ENCODE measurements at places on chromosomes 3 and 15.

- DNase-seq = peak; percentile 10
Observed at GRCh38 chr3:187368251-187369088, at the start of gene RTP4. Gene RTP4, plus strand, starts transcription at chr3:187368385. Its CDS starts 57 bp downstream, at chr3:187368442.

- DNase-seq = no peak
Observed at GRCh38 chr3:47803480-47804025, 615 bp downstream of the DHX30 start.

DNA sequence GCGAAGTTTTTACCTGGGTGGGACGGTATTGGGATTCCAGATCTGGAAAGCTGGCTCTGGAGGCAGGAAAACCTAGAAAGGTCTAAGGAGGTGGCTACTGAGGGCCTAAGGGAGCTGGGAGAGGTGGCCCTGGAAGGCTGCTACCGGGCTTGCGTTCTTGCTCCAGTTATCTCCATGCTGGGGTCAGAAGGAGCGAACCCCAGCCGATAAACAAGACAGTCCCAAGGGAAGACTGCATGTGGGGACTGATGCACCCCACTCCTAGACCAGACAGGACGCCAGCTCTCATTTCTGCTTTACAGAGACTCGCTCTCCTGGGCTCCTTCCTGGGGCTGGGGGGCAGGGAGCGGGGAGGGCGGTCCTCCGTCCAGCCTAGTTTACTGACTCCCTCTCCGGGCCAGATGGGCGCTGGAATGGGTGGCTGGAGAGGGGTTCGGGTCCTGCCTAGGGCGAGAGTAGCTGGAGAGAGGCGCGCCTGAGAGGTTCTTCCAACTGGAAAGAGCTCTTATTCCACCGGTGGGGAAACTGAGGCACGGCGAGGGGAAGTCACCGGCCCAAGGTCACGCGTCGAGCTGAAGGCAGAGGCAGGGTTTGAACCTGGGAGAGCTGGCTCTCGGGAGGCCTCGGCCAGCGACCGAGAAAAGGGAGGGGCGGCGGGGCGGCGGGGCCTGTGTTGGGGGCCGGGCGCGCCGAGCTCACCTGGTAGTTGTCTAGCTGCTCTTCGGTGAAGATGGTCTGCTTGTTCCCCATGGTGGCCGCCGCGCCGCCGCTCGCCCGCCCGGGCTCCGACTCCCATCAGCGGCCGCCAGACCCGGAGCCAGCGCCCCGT, 565 bp downstream of the CIB2 start:
- DNase-seq = no peak

DNA sequence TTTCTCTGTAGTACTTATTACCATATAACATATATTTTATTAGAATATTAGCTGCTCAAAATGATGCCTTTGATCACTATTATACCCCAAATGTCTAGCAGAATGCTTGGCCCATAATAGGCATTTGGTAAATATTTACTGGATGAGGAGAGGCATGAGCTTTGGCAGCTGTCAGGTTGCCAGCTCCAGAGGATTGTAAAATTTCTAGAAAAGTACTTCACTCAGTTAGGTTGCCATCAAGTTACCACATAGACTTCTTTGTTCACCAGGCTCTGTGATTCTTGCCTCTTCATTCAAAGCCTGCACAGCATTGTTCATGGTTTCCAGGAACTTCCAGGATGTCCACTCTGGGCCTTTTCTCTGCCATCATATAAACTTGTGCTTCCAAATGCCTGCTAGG, 582.8 kb downstream of the PDCD6IP start:
- no peak for DNase-seq

- DNase-seq = no peak
Observed at GRCh38 chr3:158909870-158910269, 108.0 kb downstream of the MFSD1 start.

GRCh38 chr3:46907271-46907670, 29.8 kb downstream of the PTH1R start:
- DNase-seq = no peak

DNA sequence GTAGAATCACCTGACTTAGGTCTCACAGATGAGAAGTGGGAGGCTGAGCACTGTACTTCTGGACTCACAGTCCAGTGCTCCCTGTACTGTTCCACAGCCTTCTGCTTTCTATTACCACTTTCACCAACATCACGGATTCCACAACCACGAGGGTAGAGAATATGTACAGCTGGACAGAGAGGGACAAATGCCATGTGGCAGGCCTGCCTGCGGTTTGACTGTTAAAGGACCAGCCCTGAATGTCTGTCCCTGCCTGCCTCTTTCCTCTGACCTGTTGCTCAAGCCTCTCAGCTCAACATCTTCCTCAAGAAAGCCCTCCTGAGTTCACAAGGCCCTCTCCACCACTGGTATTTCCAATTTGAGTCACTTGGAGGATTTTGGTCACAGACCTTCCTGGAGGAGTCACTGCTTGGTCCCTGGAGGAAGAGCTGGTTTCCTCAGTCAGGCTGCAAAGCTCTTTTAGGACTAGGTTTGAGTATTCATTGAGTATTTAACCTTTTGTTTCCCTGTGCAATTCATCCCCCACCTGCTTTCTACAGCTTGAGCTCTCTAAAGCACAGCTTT, 49.1 kb downstream of the RAB11A start:
- DNase-seq = no peak

GRCh38 chr3:167066977-167067786, 312.9 kb downstream of the ZBBX start:
- DNase-seq = no peak

DNA sequence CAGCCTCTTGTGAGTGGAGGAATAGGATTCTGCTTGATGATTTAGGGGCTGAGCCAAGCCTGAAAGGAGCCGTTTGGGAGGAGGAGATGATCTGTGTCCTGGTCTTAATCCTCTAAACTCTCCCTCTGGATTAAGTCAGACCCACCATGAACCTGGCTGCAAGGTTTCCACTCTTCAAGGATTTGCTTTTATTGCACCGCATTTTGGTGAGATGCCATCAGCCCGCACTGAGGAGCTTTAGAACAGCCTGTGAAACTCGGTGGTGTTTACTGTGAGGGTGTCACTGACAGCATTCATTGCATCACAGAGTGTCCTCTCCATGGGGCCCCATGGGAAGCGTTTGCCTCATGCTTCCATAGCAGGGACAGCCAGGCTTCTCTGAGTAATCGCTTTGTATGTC, 59.2 kb downstream of the EPHB1 start:
- DNase-seq = no peak

DNA sequence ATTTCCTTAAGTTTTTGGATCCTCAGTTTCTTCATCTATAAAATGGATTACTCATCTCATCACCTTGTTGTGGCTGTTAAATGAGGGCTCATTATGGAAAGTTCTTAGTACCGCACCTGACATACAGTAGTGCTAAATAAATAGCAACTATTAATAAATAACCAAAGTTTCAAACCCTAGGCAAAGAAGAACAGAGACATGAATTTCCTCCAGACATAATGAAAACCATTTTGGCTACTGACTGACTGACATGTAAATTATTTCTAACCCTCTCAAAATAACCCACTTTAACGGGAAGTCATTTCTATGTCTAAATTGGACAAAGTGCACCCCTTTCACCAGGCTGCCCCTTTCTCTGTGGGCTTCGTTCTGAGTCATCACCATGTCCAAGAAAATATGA, 17.4 kb upstream of the KLHL6 start:
- DNase-seq = no peak

DNA sequence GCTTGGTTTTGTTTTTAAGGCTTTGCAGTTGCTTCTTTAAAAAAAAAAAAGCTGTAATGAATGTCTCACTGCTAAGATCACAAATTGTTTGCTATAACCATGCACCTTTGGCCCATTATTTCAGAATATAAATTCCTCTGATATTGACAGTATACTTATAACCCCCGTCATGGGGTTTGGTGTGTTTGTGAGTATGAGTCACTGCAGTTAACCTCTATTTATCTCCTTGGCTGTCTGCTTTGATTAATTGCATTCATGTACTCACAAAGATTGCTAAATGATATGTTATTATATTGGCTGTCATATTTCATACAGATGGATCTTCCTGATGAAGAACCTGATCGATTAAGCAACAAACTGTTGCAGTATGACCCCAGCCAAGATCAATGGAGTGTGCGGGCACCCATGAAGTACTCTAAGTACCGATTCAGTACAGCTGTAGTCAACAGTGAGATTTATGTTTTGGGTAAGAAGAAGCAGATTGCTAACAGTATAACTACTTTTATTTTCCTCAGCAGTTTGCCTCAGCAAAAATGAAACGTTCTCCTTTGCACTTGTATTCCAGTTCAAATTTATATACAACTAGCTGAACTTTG, 14.9 kb downstream of the KBTBD12 start:
- DNase-seq = no peak

- DNase-seq = no peak
Observed at GRCh38 chr3:59872128-59872527, 822.3 kb upstream of the CFAP20DC start.

DNA sequence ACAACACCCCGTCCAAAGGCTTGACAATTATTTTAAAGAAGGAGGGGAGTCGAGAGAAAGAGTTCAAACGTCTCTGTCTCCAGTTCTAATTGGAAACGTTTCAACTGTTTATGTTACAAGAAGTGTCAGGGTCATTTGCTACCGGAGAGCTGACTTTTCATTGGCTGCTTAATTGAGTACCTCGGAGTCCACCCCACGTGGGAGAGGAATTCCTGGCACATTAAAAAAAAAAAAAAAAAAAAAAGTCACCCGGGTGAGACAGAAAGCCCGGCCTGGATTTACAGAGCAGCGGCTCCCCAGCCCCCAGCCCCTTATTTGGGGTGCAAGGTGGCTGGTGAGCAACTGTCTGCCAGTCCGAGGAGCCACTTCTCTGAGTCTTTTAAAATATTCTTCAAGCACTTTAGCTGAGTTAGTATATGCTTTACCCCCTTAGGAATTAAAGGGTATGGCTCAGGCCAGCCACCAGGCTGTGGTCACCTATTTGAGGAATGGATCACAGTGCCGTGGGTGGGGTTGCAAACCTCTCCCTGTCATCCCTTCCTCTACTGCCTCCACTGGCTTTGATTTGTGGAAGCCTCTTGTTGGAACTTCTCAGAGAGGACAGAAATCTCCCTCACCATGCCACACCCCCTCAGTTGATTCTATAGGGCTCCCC, 3.9 kb upstream of the TLE3 start:
- no peak for DNase-seq

All from Panc1 (cell line).